ENCODE measurements at places on chromosomes 5 and 9. TPM values are rescaled to one million over a fixed set of nuclear protein-coding genes. Genes with fewer than 3 reads are reported as not detected.

GRCh38 chr5:171537070-171537849, 117.8 kb downstream of the FGF18 start:
- DNase-seq = no peak

DNA sequence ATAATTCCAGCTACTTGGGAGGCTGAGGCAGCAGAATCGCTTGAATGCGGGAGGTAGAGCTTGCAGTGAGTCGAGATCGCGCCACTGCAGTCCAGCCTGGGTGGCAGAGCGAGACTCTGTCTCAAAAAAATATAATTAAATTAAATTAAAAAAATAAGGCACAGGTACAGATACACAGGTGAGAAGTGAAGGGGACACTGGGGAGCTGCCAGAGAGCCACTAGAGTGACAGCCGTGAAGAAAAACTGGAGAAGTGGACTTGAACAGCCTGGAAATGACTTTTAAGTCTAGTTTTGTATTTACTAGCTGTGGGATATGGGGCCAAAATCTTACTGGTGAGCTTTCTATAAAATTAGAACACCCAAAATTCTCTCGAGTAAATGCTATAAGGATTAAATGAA, 15.1 kb downstream of the EPB41L4B start:
- DNase-seq = no peak

The SLCO6A1 gene
- not detected for total RNA-seq

GRCh38 chr5:84215521-84215920, 169.2 kb downstream of the EDIL3 start:
- DNase-seq = no peak

- no peak for DNase-seq
These were observed 51.8 kb downstream of the WDR36 start for GRCh38 chr5:111143910-111144309.

DNA sequence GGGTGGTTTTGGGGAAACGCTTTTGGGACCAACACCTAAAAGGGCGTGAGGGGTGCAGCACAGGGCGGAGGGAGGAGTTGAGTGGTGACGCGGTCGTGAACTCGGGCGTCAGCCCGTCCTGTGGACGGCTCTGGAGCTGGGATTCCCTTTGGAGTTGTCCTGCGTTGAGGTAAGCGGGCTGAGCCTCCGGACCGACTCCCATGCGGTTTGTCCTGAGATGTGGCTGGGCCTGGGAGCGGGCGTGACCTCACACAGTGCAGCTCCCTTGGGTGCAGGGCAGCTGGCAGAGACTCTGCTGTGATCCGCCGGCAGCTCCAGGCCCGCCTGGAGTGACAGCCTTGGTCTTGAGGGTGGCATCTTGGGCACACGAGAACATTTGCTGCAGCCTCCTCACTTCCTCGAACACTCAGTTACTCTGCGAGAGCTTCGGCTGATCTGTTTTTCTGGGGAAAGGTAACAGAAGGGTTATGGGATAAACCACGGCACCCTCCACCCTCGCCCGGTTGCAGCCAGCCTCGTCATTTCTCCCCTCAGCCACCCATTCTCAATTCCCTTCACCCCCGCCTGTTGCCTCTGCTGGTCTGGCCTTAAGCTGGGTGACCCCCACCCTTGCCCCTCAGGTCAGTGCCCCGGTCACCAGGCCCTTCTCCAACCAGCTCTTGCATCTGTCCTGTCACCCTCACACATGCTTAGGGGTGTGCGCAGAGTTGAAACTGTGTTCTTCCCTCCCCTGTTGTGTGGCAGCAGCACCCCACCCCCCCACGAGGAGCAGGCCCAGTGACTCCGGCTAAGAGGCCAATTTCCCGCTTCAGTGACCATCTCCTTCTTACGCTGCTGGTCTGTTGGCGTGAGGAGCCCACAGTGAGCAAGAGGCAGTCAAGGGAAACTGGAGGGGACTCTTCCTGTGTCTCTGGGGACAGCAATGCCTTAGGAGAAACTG, 94.2 kb upstream of the COL5A1 start:
- DNase-seq = no peak

- DNase-seq = peak; percentile 18
These were observed 353.7 kb downstream of the SLCO4C1 start for GRCh38 chr5:101942321-101942882.

The SPINK6 gene
- not detected for total RNA-seq

DNA sequence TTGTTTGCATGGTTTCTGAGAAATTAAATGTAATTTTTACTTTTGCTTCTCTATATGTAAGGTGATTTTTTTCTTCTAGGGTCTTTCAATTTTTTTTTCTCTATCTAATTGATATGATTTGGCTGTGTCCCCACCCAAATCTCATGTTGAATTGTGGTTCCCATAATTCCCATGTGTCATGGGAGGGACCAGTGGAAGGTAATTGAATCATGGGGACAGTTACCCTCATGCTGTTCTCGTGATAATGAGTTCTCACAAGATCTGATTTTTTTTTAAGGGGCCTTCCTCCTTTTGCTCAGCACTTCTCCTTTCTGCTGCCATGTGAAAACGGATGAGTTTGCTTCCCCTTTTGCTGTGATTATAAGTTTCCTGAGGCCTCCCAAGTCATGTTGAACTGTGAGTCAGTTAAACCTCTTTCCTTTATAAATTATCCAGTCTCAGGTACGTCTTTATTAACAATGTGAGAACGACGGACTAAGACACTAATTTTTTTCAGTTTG, 150.8 kb downstream of the MTRR start:
- no peak for DNase-seq

GRCh38 chr5:75051217-75051751, 1.1 kb downstream of the GCNT4 start:
- no peak for DNase-seq

The SLC1A1 gene
- total RNA-seq = 2.6 TPM

The SPATA31A3 gene
- 0.20 TPM for total RNA-seq

DNA sequence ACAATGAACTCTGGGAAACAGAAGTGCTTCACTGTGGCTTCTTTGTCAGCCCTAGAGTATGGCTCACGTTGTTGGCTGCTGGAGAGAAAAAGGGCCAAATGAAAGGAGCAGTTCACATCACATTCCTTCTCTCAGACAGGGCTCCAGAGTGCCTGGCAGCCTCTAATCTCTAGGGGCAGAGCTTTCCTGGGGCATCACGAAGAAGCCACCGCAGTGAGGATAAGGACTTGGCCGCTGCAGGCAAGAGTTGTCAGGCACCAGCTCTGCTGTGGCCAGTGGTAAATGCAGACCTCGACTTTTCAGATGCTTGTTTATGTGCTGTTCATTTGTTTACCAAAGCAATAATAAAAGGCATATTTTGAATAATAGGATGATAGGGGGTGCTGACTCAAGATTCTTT, 227.2 kb downstream of the ICE1 start:
- DNase-seq = no peak

DNA sequence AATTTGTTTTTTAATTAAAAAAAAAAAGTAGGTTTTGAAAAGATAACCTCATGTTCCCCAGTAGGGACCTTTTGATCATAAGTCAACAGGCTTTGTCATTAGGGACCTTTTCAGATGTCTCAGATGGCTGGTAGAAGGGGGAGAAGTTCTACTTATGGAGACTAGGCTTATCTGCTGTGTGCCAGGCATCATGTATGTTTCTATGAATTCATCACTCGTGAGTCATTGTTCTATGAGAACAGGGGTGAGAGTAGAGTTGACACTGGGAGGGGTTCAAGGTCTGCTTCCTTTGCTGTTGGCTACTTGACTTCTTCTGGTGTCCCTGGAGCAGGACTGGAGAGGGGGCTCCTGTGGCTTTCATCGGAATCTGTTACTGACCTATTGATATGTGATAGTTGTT, 138.8 kb downstream of the KDM4C start:
- peak; percentile 37 for DNase-seq

The FOXI1 gene
- not detected for total RNA-seq

GRCh38 chr9:35757226-35757891, 3.3 kb upstream of the MSMP start:
- DNase-seq = peak; percentile 83

- DNase-seq = no peak
These were observed 101.5 kb upstream of the ZNF462 start for GRCh38 chr9:106761493-106761892.

- DNase-seq = no peak
These were observed 46.0 kb upstream of the SMARCA2 start for GRCh38 chr9:1969160-1969559.

The PLCXD3 gene
- total RNA-seq = not detected

The FREM1 gene
- total RNA-seq = 0.37 TPM

DNA sequence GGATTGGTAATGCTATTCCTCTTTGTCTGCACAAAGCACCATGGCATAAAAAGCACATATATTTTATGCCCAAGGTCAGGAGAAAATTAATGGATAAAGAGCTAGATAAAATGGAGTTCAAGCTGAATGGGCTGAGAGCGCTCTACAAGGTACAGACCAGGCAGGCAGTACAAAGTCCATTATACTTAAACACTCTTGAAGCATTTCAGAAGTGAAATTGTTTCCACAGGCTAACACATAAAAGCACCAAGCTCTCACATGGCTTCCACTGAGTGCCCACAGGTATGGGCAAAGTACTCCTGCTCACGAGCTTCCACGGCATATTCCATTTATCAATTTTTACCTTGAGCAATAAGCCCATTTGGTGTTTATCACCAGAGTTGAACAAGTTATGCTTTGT, 771.2 kb upstream of the DMAC1 start:
- DNase-seq = no peak

The TIMD4 gene
- not detected for total RNA-seq

The PCDHGA12 gene
- total RNA-seq = not detected

The C1QTNF3 gene
- total RNA-seq = not detected

Data from G401 (cell line).